ENCODE measurements at places on chromosomes 2 and 18.

- DNase-seq: no peak
Measured at GRCh38 chr2:238971318-238972145, 123.6 kb downstream of the TWIST2 start.

- DNase-seq: no peak
Measured at GRCh38 chr2:32474381-32474780, 117.6 kb downstream of the BIRC6 start.

- no peak for DNase-seq
Measured at GRCh38 chr18:57433934-57434535, 1.1 kb upstream of the ONECUT2 start.

GRCh38 chr2:74876081-74876886, 42.4 kb downstream of the HK2 start:
- DNase-seq: peak; percentile 35

DNA sequence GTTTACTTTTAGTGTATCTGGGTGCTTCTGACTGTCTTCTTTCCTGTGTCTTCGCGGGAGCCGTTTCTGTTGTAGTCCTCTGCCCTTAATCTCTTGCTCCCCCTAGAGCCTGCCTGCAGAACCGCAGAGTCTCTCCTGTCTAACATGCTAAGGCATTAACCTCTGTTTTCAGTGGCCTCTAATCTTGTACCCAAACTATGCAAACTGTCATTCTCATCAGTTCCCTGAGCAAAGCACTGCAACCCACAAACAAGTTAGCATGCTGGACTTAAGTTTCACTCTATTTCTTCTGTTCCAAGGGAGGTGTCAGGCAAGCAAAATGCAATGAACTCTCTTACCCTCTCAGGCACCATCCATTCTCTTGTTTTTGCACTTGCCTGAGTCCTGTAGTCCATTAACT, 138.4 kb downstream of the OTX1 start:
- no peak for DNase-seq

- peak; percentile 24 for DNase-seq
Measured at GRCh38 chr2:215188078-215188477, 49.7 kb upstream of the ABCA12 start.

- no peak for DNase-seq
Measured at GRCh38 chr2:203444738-203445137, 90.4 kb downstream of the RAPH1 start.

DNA sequence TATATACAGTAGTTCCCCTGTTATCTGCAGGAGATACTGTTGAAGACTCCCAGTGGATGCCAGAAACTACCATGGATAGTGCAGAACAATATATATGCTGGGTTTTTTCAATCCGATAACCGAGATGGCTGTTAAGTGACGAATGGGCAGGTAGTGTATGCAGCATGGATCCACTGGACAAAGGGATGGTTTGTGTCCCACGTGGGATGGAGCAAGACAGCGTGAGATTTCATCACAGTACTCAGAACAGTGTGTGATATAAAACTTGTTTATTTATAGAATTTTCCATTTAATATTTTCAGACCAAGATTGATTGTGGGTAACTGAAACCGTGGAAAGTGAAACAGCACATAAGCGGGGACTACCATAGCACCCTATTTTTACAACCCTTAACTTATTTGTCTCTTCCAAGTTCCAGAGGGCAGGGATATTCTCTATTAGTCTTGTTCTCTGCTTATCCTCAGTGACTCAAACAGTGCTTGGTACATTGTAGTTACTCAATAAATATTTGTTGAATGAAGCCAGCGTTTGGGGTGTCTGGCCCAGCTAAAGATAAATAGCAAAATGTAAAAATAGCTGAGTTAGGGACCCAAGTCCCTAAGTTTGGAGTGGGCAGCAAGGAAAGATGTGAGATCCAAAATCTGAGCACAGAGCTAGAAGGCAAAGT, 50.0 kb downstream of the RHBDD1 start:
- DNase-seq: no peak

GRCh38 chr2:11839916-11840315, 93.5 kb downstream of the LPIN1 start:
- DNase-seq: no peak

- no peak for DNase-seq
Measured at GRCh38 chr2:97714084-97714949, 941 bp downstream of the ZAP70 start.

GRCh38 chr2:131032393-131032836, 60.8 kb downstream of the FAM168B start:
- DNase-seq: no peak

- no peak for DNase-seq
Measured at GRCh38 chr2:146701183-146701582, 1143.6 kb upstream of the ACVR2A start.

GRCh38 chr2:127027715-127028114, 79.2 kb downstream of the BIN1 start:
- DNase-seq: no peak

DNA sequence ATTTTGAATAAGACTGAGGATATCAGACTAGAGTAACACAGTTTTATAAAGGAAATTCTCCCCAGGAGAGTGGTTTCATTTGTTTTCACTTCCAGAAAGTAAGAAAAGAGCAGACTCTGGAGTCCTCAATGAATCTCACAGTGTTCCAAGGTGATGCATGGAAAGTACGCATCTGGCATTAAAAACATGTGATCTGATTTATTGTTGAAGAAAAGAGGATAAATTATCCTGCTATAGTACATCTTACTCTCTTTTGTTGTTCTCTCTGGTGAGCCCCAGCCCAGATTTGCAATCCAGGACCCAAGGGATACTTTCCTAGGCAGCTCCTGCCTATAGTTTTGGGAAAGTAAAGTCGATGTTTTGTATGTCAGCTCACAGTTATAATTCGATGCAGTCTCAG, 285.9 kb downstream of the CTNNA2 start:
- no peak for DNase-seq
